ENCODE measurements at places on chromosomes 2 and 18. TPM values are rescaled to one million over a fixed set of nuclear protein-coding genes. Genes with fewer than 3 reads are reported as not detected.

CCDC85A gene
- total RNA-seq, result not detected

TFCP2L1 gene
- 0.21 TPM for total RNA-seq

LIMS3 gene
- 0.69 TPM for total RNA-seq

USP37 gene
- 15.6 TPM for total RNA-seq

SFXN5 gene
- total RNA-seq, result 12.2 TPM

SNTG2 gene
- total RNA-seq, result not detected

HOXD4 gene
- not detected for total RNA-seq

SLC25A12 gene
- total RNA-seq, result 31.0 TPM

IL36A gene
- total RNA-seq, result not detected

SLC19A3 gene
- not detected for total RNA-seq

DTNA gene
- 0.36 TPM for total RNA-seq

DSC2 gene
- 4.4 TPM for total RNA-seq

RGPD4 gene
- total RNA-seq, result not detected

DAW1 gene
- not detected for total RNA-seq

POTEJ gene
- not detected for total RNA-seq

OTOS gene
- total RNA-seq, result not detected

MYO7B gene
- total RNA-seq, result 4.8 TPM

MARCHF4 gene
- total RNA-seq, result not detected

DSG3 gene
- 0.24 TPM for total RNA-seq

RAMP1 gene
- not detected for total RNA-seq

SULT1C4 gene
- not detected for total RNA-seq

COL4A4 gene
- total RNA-seq, result 3.4 TPM

VAPA gene
- 136 TPM for total RNA-seq

COBLL1 gene
- total RNA-seq, result 0.32 TPM

SP140L gene
- total RNA-seq, result 18.5 TPM

All from GM12878 (cell line).